Astrocyte of the cerebellum (primary cell): ENCODE measurements at places on chromosomes 7 and 10.

DNA sequence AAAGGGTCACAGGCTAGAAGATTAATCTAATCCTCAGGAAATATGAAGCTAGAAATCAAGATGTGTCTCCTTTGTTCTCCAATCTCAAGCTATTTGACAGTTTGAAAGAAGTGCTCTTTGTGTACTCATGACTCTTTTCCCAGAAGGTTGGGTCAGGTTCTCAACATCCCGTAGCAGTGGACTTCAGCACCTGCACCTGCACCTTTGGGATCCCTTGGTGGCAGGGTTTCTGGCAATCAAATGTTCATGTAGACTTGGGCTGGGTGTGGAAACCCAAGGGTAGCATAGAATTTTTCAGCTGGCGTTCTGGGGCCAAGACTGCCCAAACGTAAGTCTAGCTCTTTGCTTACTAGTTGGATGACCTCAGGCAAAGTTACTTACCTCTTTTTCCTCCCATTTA, 134.4 kb downstream of the ADRA2A start:
- no peak for DNase-seq

DNA sequence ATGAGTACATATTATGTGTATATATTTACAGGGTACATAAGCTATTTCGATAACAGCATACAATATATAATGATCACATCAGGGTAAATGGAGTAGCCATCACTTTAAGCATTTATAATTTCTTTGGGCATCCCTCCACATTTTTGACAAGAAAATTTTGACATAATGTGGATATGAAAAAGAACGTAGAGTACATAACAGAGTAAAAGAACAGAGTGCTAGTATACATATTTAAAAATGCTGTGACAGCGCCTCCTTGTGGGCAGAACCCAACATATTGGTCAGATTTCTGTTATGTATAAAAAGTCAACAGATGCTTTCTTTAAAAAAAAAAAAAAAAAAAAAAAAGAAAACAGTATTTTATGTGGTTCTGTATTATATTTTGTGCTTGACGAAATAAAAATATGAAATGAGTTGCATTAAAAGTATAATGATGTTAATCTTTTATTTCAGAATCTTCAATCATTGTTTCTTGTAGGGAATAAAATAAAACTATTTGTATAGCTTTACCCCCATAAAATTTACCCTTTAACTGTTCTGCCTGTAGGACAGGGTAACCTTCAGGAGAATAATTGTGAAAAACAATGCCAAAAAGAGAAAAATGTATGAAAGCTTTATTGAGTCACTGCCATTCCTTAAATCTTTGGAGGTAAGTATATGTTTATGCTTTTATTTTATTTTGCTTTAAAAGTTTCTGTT, 18.3 kb upstream of the HBP1 start:
- DNase-seq = peak; percentile 68

- no peak for DNase-seq
Measured at GRCh38 chr7:159121068-159121467, 23.6 kb downstream of the VIPR2 start.

GRCh38 chr10:119447421-119447820, 95.1 kb downstream of the RGS10 start:
- no peak for DNase-seq

- DNase-seq = peak; percentile 91
Measured at GRCh38 chr7:80918909-80919721, at the start of gene SEMA3C. TSS of gene SEMA3C (minus strand) at chr7:80919051. CDS start at chr7:80916781, 2,270 bp downstream.

DNA sequence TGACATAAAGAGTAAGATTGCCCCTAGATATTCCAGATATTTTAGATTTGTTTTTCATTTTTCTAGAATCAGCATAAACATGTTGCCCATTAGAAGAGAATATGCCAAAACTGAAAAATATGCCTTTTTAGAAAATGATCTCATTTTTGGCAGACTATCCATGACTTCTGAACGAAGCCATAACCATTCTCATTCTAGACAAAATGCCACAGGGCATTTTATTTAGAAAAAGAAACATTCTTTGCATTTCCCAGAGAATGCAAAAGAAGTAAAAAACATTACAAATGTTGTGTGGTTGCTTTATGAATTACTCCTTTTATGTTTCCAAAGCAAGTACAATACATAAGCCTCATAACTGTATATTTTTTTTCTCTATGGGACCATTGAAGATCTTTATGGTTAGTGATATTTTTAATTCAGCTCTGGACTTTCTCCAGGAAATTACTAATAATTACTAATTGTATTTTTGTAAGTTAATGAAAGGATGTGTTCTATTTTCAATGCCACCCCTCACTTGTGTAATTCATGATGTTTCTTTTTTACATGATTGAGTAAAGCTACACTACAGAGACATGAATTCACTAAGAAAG, 109.6 kb upstream of the SEM1 start:
- no peak for DNase-seq
